ENCODE measurements at places on chromosomes 5 and 9. TPM values are rescaled to one million over a fixed set of nuclear protein-coding genes. Genes with fewer than 3 reads are reported as not detected.

Gene SHB
- 14.7 TPM for total RNA-seq

Gene ROPN1L
- total RNA-seq = not detected

Gene SHROOM1
- 5.0 TPM for total RNA-seq

Gene NEUROG1
- total RNA-seq = not detected

DNA sequence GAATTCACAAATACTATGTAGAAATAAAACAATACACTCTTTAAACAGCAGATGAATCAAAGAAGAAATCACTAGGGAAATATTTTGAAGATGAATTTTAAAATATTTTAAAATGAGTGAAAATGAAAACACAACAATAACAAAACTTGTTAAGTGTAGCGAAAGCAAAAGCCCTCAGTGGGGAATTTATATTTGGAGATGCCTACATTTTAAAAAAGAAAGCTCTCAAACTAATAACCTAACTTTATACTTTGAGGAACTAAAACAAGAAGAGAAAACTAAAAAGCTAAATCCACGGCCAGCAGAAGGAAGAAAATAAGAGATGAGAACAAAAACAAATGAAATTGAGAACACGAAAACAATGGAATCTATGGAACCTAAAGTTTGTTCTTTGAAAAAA is 22.7 kb downstream of the SPDL1 start:
- DNase-seq = no peak

DNA sequence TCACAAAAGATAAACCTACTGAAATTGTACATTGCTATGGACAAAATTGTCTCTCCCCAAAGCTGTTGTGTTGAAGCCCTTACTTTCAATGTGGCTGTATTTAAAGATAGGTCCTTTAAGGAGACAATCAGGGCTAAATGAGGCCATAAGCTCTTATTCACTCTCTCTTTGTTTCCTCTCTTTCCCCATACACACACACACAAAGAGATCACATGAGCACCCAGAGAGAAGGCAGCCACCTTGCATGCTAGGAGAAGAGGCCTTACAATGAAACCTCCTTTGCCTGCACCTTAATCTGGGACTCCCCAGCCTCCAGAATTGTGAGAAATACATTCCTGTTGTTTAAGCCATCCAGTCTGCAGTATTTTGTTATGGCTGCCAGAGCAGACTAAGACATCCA is 1295.6 kb upstream of the CDH6 start:
- no peak for DNase-seq

DNA sequence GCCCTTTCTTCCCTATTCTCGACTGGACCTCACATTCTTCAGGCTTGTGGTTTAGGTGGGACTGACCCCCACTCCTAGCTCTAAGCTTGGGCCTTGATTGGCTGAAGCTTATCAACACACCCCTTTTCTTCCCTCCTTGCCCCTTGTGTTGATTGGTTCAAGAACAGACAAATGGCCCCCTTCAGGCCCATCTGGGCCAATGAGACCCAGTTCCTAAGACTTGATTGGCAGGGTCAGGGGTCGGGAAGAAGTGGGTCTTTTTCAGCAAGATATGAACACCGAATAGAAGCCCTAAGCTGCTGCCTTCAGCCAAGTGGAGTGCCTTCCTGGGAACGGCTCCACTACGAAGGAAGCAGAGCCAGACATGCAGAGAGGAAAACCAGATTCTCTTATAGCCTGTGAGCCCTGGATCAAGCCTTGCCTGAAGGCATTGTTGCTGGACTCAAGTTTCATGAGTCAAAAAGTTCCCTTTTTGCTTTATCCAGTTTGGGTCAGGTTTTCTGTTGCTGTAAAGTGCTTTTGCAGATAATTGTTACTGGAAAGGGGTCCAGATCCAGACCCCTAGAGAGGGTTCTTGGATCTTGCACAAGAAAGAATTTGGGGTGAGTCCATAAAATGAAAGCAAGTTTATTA is 22.4 kb upstream of the NCS1 start:
- no peak for DNase-seq

Data from Right ventricle myocardium inferior (tissue), 1 donor.